ENCODE measurements at places on chromosomes 11 and 22. TPM values are rescaled to one million over a fixed set of nuclear protein-coding genes. Genes with fewer than 3 reads are reported as not detected.

- DNase-seq, result peak; percentile 23
Observed at GRCh38 chr22:34111210-34111824, 191.0 kb upstream of the LARGE1 start.

GRCh38 chr11:75574698-75575602 lies 12.9 kb downstream of the SERPINH1 start:
- no peak for DNase-seq

GRCh38 chr11:1906611-1907423 lies 12.7 kb upstream of the TNNT3 start:
- DNase-seq, result no peak

DNA sequence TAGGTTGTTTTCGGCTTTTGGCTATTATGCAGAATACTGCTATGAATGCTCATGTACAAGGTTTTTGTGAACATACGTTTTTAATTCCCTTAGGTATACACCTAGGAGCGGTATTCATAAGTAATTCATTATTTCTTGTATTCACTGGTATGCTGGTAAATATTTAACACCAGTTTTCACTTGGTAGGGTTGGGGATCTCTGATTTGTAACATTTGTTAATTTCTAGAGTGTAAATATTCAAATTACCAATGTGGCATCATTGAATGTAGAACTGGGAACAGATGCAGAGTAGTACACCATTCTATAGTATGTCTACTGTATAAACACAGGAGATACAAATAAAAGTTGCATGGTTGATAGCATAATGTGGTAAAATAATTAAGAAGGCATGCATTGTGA lies 16.3 kb downstream of the GVQW3 start:
- no peak for DNase-seq

DNA sequence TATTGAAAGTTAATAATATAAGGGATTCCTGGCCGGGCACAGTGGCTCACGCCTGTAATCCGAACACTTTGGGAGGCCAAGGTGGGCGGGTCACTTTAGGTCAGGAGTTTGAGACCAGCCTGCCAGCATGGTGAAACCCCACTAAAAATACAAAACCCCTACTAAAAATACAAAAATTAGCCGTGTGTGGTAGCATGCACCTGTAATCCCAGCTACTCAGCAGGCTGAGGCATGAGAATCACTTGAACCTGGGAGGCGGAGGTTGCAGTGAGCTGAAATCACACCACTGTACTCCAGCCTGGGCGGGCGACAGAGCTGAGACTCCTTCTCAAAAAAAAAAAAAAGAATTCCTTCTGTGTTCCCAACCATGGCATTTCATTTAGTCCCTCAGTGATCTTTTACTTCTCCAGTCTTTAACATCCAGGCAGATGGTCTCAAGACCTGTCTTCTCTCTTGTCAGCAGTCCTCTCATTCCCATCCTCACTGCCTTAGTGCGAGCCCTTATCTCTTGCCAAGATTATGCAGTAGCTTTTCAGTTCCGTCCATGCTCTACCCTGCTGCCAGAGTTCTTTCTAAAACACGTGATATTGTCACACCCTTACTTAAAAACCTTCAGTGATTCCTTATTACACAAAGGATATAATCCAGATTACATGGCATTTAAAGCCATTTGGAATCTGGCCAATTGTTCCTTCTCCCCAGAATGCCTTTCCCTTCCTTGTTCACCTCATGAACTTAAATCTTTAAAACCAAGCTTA lies 17.9 kb downstream of the RTN3 start:
- no peak for DNase-seq

DNA sequence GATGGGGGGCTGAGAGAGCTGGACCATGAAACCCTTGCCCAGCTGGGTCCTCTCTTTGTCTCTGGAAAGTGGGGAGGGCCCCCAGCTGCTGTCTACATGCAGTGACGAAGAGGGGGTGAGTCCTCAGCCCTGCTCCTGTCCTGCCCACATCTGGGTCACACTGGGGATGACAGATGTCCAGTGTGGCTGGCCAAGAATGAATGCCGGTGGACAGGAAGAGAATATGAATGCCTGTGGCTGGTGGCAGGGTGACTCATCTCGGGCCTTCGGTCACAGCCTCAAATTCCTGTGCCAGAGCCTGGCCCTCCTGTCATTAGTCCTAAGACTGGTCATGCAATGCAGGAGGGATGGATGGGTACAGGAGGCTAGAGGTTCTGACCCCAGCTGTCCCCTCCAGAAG lies 2.2 kb upstream of the PNPLA3 start:
- no peak for DNase-seq

CABP4 gene
- total RNA-seq, result not detected

GPHA2 gene
- 0.41 TPM for total RNA-seq

GRAP2 gene
- 0.58 TPM for total RNA-seq

TMEM191B gene
- 2.2 TPM for total RNA-seq

CLMP gene
- total RNA-seq, result 4.0 TPM

CHST1 gene
- total RNA-seq, result 0.31 TPM
